ENCODE measurements at places on chromosomes 16 and 17. TPM values are rescaled to one million over a fixed set of nuclear protein-coding genes. Genes with fewer than 3 reads are reported as not detected.

DNA sequence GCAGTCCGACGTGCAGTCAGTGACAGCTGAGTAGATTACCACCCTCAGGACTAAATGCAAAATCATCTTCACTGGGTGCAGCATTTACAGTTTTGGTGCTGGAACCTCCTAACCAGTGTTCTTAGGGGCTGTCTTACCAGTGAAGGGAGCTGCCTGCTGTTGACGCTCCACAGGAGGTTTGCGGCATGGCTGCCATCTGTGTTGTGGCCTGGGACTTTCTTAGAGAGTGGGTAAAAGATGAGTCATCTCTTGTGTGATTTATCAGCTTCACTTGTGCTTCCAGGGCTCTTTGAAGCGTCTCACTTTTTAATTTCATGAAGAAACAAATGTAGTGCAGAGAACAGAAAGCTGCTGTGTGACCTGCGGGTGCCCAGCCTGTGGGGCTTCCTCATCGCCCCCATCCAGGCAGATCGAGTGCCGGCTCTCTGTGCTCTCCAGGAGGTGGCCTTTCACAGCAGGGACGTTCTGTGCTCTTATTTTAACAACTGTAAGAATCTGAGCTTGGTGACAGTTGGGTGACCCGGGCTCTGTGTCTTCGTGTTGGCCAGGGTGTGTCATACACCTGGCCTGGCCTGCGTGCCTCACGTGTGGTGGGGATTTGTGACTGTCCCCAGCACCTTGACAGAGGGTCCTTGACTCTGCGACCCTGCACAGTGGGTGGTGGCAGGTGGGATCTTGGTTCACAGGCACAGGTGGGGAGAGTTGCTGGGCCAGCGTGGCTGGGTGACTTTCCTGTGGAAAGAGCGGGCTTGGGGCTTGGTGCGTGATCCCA, 24.3 kb upstream of the ZNF750 start:
- DNase-seq, result no peak

DNA sequence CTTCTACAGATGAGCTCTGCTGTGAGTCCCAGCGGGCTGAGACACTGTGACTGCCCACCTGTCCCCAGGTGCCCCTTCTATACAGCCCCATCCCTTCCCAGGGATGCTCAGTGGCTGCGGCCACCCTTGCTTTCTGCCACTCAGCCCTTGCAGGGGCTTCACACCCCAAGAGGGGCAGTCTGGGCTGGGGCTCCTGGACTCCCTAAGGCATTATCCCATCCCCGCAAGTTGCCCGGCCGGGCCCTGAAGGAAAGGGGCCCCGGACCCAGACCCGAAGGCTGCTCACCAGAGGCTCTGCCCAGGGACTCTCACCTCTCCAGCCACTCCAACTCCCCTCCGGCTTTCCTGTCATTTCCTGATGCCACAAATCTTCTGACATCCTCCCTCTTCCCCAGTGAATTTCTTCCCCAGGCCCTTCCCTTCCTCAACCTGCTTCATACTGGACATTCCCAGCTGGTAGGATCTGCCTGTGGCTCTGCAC, 88.5 kb upstream of the TOB1 start:
- DNase-seq, result no peak

DNA sequence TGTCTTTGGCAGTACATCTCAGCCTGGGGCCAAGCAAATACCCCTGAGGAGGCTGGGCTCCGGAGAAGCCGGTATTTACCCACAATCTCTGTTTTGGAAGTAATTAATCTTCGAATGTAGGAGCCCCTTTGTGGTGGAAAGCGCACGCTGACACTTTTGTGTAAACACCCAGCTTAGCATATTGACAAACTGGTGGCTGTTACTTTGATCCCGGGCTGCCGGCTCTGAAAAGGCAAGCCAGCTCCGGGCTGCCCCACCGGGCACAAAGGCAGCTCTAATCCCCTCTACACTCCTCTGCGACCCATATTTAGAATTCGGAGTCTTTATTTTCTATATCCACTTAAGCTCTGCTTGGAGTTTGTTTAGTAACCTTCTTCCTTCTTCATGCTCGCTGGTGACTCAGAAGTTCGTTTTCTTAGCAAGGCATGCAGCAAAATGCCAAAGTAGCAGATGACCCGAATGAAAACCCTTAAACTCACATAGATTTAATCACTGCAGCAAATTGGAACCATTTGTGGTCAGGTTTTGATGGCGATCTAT, 144.0 kb upstream of the IRX3 start:
- no peak for DNase-seq

DNA sequence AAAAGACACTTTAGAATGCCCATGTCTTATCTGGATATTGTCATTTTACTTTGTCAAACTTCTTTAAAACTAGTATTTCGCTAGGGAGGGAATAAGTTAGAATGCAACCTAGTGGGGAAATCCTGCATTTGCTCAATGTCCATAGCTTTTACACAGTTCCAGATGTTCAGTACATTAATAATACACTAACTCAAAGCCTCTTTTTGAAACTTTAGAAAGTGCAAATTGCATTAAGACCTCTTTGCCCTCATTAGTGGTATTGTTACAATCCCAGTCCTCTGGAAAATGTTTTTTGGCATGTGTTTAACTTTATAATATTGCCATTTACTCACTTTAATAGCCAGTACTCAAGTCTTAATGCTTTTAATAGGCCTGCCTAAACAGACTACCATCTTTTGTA, 106.8 kb downstream of the BRIP1 start:
- DNase-seq, result no peak

DNA sequence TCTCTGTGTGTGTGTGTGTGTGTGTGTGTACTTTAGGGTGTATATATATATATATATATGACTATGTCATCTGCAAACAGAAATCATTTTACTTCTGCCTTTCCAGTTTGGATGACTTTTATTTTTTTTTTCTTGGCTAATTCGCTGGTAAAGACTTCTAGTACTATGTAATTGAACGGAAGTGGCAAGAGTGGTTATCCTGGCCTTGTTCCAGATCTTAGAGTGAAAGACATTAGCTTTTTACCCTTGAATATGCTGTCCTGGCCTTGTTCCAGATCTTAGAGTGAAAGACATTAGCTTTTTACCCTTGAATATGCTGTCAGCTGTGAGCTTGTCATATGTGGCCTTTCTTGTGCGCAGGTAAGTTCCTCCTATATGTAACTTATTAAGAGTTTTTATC, 72.7 kb upstream of the MYOCD start:
- DNase-seq, result no peak

DNA sequence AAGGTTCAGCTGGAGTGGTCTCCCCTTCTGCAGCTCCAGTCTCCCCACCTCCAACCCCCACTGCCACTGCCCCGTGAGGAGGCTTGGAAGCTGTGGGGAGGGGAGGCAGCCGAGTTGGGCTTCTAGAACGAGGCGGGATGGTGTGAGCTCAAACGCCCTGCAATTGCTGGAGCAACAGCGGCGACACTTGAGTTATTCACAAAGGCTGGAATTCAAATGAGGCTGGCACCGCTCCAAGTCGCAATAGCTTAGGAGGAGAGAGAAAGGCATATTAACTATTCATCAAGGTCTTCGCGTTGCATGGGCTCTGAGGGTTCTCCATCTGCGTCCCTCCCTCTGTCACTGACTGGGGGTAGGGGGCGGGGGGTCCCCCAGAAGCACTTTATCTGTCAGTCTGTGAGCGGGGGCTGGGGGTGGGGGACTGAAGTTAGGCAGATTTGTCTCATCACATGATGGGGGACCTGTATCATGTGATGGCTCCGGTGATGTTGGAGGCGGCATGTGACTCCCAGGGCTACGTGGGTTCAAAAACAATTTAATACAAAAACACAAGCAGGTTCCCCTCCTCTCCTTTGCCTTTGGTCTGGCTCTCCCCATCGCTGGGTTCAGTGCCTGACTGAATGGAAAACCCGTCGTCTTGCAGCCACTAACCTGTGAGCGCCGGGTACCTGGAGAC, 70.5 kb downstream of the RBBP6 start:
- DNase-seq, result peak; percentile 69

DNA sequence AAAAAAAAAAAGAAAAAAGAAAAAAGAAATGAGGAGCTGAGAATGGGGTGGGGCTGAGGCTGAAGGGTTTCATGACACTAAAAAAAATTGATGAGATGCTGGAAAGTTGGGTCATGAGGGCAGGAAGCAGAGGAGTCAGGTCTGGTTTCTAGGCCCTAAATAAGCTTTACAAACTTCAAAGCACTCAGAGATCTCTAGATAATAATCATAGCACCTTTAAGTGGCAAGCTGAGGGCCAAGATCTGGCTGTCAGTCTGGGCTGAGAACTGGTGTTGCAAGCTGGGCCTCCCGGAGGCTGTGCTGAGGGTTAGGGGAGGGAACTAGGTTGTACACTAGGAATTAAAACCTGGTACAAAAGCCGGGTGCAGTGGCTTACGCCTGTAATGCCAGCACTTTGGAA, 6.4 kb downstream of the ZNF764 start:
- no peak for DNase-seq

GRCh38 chr17:3910420-3911270, 5.6 kb downstream of the P2RX1 start:
- DNase-seq, result no peak

DNA sequence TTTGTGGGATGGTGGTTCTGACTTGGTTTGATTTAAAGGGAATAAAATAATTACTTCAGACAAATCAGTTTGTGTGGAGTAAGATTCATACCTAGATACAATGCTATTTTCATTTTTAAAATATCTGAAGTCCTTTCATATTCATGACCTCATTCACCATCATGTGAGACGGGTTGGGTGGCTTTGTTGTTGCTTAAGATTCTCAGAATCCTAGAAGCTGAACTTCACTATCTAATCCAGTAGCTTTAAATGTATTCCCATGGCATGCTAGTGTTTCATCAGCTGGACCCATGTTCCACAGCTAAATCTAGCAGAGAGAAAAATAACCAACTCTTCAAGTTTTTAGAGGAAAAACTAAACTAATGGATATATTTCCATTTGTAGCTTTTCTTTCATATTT, 2.7 kb upstream of the AMFR start:
- DNase-seq, result no peak

Gene MRPS23
- total RNA-seq, result 60.4 TPM

Gene POLR2C
- 72.5 TPM for total RNA-seq

Gene NPW
- 10.3 TPM for total RNA-seq

Gene GCGR
- 0.61 TPM for total RNA-seq

Gene SCNN1B
- total RNA-seq, result 0.95 TPM

Gene TBC1D3G
- total RNA-seq, result not detected
